ENCODE measurements at places on chromosomes 7 and 10.

DNA sequence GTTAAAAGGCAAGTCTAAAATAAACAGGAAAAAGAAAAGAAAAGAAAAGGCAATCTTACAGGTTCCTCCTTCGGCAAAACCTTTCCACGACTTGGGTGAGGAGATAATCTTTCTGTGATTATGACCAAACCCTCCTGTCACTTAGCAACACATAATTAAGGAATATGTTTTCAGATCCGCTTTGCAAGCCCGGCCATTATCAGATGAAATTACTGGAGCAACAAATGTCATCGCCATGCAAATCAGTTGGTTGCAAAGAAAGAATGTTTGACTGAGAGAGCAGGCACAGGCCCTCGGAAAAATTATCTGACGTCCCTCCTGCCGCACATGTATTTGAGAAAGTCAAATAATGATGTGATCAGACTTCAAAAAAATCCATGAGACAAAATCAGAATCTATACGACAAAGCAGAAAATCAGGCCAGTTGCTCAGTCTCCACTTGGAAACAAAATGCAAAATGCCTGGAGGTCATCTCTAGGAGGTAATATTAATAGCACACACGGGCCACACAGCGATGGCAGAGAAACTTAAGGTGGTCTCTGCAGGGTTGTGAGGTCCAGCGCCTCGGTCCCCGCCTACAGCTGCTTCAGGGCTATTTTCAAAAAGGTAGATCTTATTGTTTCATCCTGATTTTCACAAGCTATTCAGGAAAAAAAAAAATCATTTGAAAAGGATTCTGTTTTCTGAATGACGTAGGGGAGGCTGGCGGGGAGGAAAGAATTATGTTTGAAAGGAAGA, 82.7 kb downstream of the ZRANB1 start:
- no peak for DNase-seq

- DNase-seq, result no peak
These were observed 302.0 kb upstream of the CHRM2 start for GRCh38 chr7:136566491-136566890.

DNA sequence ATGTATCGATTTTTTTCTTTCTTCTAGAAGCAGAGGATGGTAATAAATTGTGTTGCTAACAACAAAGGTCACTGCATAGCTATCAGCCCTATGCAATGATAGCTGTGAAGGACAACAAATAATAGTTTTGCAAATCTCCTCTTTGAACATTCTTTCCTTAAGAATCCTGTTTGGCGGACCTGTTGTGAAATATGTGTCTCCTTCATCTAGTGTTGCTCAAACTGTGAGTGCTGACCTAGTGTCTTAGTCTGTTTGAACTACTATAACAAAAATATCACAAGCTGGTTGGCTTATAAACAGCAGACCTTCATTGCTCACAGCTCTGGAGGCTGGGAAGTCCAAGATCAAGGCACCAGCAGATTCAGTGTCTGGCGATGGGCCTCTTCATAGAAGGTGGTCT, 53.7 kb downstream of the CAV1 start:
- no peak for DNase-seq

GRCh38 chr10:102172288-102172687, 20.1 kb downstream of the NOLC1 start:
- no peak for DNase-seq

- no peak for DNase-seq
These were observed 333.3 kb downstream of the SDK1 start for GRCh38 chr7:3634396-3634795.

Data from fibroblast of skin of scalp (primary cell).